ENCODE measurements at places on chromosomes 12 and 14.

GRCh38 chr12:88896958-88897357, 316.7 kb upstream of the KITLG start:
- no peak for DNase-seq

DNA sequence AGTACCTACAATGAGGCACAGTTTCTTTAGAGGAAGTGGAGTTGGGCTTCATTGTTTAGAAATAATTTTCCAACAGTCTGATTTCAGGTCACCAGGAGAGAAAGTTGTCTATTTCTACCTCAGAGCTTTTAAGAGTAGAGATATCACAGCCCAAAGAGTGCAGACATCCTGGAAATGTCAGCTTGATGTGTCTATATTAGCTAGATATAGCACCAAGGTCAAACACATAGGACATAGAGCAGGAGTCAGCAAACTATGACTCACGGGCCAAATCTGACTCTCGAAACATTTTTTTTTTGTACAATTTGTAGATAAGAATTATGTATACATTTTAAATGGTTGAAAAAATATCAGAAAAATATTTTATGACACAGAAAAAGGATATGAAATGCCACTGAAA, 53.7 kb downstream of the KCNC2 start:
- DNase-seq, result no peak

- DNase-seq, result no peak
Measured at GRCh38 chr12:2097617-2098016, 44.8 kb downstream of the CACNA1C start.

DNA sequence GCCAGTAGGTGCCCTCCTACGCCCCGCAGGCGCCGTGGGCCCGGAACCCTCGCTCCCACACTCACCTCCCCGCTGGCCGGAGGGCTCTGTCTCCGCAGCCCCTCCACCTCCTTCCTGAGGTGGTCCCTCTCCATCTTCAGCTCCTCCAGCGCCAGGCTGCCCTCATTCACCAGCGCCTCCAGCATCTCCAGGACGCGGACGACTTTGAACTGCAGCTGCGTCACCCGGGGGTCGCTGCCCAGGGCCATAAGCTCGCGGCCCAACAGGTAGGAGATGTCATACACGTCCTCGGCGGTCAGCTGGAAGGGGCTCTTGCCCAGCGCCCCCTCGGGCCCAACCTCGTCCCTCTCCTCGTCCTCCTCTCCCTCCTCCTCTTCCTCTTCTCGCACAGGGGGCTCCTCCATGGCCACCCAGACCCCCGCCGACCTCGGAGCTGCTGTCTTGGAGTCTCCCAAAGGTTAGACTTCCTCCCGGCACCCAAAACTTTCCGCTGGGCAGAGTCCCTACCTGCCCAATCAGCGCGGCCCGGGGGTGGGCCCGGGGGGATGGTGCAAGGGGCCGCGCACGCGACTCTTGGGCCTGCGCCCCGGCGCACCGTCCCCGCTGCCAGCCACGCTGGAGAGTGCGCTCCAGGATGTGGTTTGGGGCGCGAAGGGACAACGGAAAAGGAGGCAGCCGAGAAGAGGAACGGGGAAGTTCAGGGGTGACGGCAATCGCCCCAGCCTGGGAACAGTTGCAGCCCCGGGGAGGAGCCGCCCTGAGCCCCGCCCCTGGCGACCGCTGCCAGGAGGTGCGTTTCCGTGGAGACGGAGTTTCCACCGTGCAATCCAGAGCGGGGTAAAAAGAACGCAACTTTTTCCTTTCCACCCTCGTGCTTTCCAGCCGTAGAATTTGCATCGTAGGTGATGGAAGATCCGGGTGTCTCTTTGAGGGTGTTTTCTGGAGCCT, at the start of gene RILPL2:
TSS of gene RILPL2 (minus strand) at position 668 of the 948 bp plus-strand sequence. CDS start at position 404, 264 bp downstream.
- DNase-seq, result peak; percentile 63

DNA sequence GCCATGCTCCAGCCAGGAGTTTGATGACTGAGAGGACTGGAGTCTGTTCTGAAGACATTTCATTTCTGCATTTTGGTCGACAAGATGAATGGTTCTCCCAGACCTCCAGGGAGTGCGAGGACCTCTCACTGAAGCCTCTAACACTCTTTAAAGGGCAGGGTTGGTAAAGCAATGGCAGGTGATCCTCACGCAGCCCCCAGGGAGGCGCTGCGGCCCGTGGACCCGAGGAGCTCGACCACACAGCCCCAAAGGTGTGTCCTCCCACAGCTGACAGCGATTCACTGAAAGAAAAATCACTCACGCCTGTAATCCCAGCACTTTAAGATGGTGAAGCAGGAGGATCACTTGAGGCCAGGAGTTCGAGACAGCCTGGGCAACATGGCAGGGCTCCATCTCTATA, 183.8 kb upstream of the SFSWAP start:
- no peak for DNase-seq

GRCh38 chr14:72513965-72514659, 379.8 kb downstream of the DPF3 start:
- no peak for DNase-seq

DNA sequence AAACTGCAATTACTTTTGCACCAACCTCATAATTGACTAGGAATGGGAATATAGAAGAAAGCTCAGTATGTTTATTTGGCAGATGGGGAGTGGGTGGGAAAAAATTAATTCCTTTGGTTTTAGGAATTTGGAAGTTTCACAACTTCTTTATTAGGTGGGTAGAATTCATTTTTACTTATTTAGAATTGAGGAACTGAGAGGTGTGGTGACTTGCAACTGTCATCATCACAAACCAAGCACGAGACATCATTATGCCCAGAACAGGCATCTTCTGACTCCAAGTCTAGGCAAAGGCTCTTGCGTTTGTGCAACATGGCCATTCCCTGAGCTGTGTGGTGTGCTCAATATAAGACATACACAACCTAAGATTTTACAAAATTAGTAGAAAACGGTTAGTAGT, 380.0 kb downstream of the ATP23 start:
- no peak for DNase-seq

DNA sequence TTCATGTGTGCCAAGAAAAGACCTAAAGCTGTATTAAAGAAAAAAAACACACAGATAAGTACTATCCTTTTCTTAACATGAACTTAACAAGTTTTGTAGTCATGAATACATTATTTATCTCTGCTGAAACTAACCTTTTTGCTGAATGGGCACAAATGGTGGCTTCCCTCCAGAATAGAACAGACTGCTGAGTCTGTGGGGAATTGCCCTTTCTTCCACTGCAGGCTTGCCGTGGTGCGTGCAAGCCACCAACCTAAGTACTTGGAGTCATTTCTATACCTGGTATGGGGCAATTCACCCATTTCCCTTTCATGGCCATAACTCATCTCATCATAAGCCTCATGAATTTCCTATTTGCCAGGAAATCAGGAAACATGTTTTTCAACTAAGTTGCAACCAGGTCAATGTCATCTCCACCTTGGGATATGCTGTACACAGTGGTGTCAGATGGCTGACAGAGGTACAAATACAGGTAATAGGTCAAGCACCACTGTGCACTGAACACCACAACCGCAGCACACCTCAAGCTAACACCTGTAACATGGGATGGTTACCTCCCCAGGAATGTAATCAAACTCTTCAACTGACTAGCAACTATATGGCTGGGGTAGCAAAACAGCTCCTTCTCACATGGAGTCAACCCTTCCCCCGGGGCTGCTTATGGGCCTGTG, 49.9 kb downstream of the CATSPERB start:
- DNase-seq, result no peak

- DNase-seq, result no peak
Measured at GRCh38 chr14:39957987-39958386, 525.8 kb upstream of the FBXO33 start.

- no peak for DNase-seq
Measured at GRCh38 chr14:75497191-75497590, 25.1 kb upstream of the BATF start.

DNA sequence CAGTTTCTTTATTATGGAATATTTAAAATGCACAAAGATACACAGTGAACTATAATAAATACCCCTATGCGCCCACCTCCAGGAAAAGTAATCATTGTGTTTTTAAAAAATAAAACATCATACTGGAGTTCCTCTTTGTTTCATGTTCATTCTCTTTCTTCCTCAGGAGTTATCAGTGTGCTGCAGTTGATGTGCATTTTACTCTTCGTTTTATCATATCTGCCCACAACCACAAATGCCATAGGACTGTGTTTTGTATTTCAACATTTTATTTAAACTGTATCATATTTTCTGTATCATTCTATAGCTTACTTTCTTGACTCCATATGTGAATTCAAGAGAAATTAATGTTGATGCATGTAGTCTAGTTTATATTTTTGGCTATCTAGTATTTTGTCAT, 53.9 kb downstream of the TSHR start:
- no peak for DNase-seq

Measured in GOT3 (cell line).